ENCODE measurements at places on chromosomes 3 and 15.

DNA sequence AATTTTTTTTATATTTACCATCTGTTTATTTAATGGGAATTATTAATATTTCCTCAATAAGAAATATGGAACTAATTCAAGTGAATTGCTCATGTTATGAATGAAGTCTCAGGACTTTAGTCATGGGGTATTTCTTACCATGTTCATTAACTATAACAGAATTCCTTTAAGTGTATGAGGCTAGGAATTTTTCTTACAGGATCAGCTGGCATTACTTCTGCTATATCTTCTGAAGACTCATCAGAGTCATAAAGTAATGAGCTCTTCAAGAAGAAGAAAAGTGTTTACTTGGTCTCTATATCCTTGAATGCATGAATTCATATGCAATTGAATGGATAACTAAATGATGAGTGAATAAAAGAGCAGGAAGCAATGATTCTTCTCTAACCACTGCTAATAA is 486.8 kb upstream of the THBS1 start:
- no peak for DNase-seq

- DNase-seq, result no peak
Measured at GRCh38 chr3:41148901-41149300, 50.4 kb upstream of the CTNNB1 start.

GRCh38 chr15:45644437-45644836 is 9.6 kb downstream of the SQOR start:
- DNase-seq, result no peak

DNA sequence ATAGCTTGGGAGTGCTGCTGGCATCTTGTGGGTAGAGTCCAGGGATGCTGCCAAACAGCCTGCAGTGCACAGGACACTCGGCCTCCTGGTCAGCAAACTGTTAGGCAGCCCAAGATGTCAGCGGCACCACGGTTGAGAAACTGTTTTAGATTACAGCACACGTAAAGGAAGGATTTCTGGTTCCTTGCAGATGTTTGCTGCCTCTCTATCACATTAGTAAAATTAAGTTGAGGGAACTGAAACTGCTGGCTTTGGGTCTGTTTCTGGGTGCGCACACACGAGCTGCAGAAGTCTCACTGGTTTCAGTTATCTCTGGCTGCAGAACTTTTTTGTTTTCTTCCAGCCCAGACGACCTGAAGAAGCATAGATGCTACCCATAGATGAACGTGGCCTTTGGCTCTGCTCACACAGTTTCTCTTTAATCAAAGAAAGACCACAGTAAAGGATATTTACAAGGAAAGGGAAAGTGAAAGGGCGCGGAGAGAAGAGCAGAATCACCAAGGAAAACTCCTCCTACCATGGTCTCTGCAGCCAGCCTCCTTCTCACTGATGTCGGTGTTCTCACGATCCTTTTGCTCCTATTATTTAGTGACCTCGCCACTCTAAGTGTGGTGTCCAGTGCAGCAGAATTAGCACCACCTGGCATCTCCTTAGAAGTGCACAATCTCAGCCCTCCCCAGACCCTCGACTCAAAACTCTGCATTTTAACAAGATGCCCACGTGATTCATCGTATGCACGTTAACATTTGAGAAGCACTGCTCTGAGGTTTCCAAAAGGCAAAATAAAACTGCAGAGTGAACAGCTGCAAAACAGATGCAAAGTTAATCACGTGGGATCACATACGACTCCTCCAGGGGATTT is 50.6 kb upstream of the AKAP13 start:
- no peak for DNase-seq

DNA sequence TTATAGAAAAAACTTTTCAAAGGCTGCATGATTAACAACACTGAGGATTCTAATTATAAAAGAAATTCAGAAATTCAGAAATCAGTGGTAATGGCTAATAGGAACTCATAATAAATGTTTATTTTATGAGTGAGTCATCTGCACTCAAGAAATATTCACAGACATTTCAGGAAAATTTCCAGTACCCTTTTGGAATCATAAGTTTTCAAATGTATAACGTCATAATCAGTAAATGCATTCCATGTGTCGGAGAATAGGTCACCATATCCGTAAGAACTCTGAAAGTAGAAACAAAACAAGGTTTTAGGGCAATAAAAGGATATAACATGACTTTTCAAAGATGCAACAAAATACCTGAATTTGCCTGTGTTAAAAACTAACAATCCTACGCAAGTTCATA is 24.7 kb downstream of the EOGT start:
- no peak for DNase-seq

- no peak for DNase-seq
Measured at GRCh38 chr15:98657721-98658120, 9.4 kb downstream of the IGF1R start.

DNA sequence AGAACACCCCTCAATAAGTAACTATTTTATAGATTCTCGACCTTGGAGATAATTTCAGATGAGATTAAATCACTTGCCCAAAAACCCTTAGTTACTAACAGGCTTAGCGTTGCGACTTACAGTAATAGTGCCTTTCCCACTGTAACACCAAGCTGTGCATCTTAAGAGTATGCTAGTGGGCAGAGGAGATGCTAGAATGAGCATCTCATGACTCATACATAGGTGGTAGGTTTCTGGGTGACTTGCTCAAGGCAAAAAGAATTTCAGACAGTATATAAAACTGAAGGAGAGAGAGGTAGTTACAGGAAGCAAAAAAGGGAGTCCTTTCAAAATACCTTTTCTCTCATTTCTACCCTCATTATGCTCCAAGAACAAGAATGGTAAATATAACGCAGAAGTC is 3.9 kb downstream of the KATNBL1 start:
- DNase-seq, result peak; percentile 16

GRCh38 chr3:10757021-10757820 is 58.8 kb upstream of the SLC6A11 start:
- DNase-seq, result no peak

DNA sequence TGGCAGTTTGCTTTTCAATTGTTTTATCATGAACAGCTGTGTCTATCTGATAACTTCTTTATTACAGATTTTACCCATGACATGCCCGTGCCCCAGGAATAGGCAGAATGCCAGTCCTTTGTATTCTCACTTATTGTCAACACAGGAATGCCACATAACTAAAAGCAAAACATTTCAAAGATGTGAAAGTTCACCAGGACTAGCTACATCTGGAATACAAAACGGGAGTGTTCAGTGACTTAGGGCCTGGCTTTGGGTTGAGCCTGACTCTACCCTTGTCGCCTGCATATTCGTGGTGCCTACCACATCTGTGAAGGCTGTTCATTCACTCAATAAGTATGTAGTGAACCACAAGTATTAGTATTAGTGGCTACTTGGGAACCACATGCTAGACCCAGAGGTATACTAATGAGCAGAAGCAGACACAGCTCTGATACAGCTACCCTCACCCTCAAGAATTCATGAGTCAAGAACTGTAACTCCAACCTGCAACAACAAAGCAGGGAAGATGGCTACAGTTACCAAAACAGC is 2.9 kb downstream of the TNFSF10 start:
- peak; percentile 19 for DNase-seq

- no peak for DNase-seq
Measured at GRCh38 chr3:148332509-148332908, 365.2 kb upstream of the AGTR1 start.

DNA sequence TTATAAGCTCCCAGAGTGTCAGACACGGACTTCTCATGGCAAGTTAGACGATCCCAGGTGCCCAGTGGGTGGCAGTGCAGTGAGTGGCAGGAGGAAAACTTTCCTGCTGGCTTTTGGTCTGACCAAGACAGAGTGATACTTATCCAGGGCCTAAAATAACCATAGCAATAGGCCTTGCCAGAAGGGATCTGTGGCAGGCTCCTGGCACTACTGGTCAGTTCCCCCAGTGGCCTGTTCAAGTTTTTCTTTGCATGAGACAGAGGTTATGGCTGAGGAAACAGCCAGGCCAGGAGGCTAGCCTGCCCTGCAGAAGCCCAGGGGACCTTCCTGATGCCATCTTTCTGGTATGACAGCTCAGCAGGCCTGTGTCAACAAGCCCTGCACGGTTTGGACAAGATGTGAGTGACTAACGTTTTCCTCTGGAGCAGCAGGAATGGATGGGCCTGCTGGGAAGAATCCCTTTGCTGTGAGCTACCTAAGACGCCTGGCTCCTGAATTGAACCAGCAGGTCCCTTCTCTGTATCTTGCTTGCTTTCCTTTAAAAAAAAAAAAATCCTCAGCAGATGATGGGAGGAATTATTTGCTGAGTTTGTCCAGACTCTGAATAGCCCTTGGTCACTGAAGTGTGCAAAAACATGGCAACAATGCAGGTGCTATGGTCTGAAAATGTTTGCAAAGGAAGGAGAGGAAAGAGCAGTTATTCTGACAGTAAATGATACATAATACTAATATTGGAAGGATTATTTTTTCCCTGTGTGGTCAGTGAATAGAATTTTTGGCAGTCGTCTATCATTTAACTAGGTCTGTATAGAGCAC is 18.0 kb downstream of the SCG5 start:
- DNase-seq, result peak; percentile 56

- no peak for DNase-seq
Measured at GRCh38 chr3:144470666-144471065, 499.0 kb downstream of the DIPK2A start.

DNA sequence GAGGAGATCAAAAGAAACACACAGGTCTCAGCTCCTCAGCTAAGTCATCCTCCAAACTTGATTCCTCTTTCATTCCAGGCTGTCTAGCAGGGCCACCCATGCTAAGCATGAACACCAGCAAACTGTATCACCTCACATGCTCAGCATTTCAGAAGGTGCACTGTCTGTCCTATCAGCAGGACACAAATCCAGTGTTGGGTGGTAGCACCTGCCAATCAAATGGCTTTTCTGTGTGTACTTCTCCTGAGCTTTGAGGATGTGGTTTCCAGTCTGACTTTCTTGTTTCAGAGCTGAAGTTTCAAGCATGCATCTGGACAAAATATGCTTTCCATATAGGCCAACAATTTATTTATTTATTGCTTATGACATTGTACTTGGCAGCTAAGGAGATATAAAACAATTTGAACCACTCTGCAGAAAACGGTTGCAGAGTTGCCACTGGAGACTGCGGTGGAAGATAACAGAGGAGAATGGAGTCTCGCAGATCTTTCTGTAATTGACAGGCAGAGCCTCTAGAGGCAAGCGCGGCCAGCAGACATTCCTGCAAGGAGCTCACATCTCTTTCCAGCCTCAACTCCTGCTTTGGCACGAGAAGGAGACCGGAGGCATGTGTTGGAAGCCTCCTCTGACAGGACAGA is 167.1 kb upstream of the WNT5A start:
- no peak for DNase-seq

GRCh38 chr3:65877160-65877559 is 161.6 kb downstream of the MAGI1 start:
- DNase-seq, result no peak

Measured in ACHN (cell line).